ENCODE measurements at places on chromosomes 1 and 21. TPM values are rescaled to one million over a fixed set of nuclear protein-coding genes. Genes with fewer than 3 reads are reported as not detected.

GRCh38 chr1:95984798-95985374 is 736.7 kb upstream of the PTBP2 start:
- DNase-seq, result no peak

- no peak for DNase-seq
Measured at GRCh38 chr21:34673006-34673405, 4.2 kb downstream of the CLIC6 start.

GRCh38 chr1:119341372-119341947 is 27.1 kb upstream of the HAO2 start:
- no peak for DNase-seq

The PTPN7 gene
- total RNA-seq, result 7.9 TPM

The APOBEC4 gene
- not detected for total RNA-seq

The RGS4 gene
- 6.9 TPM for total RNA-seq

Data from vagina (tissue), 2 donors.